Aorta (tissue), 5 donors: ENCODE measurements at places on chromosomes 11 and 22. TPM values are rescaled to one million over a fixed set of nuclear protein-coding genes. Genes with fewer than 3 reads are reported as not detected.

APOA5 gene
- not detected for total RNA-seq

MYO7A gene
- total RNA-seq = 27.9 TPM

RAB3IL1 gene
- 45.2 TPM for total RNA-seq

OR56A1 gene
- total RNA-seq = 0.13 TPM

TLCD5 gene
- 10.5 TPM for total RNA-seq

DRD4 gene
- 1.3 TPM for total RNA-seq

FZD4 gene
- total RNA-seq = 50.8 TPM

ROM1 gene
- total RNA-seq = 15.6 TPM

GRCh38 chr22:40908895-40909294, 42.3 kb upstream of the RBX1 start:
- DNase-seq = no peak

DNA sequence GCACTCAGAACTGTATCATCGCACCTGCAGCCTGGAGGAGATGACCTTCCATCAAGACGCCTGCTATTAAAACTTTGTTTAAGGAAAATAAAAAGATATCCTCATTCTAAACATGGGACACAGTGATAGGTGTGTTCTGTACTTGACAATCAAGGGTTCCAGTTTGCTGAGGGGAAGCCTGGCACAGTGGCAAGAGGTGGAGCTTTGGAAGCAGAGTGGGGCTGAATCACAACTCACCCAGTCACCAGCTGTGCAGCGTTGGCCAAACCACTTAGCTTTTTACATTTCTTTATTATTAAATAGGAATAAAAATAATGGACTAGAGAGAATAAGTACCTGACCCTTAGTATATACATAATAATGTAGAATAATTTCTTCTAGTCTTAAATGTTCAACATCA, 220.7 kb downstream of the TENM4 start:
- DNase-seq = no peak

GRCh38 chr22:29842740-29843139, 4.7 kb upstream of the ASCC2 start:
- no peak for DNase-seq

- no peak for DNase-seq
Measured at GRCh38 chr22:43197271-43197941, 10.5 kb upstream of the TTLL12 start.

DNA sequence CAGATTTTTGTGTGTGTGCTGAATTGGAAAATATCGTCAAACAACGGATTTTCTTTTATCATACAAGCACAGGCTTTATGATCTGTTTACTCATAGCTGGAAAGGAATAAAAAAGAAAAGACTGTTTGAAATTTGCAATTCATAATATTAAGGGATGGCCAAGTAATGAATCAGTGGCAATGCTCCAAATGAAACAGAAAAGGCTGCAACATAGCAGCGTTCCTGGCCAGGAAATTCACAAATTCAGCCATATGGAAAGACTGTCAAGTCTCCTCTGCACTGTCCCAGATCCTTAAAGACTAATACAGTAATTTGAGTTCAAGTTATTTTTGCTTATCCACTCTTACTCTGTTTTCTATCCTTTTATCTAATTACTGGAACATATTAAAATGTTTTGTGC, 98.2 kb downstream of the MSANTD4 start:
- DNase-seq = no peak

DNA sequence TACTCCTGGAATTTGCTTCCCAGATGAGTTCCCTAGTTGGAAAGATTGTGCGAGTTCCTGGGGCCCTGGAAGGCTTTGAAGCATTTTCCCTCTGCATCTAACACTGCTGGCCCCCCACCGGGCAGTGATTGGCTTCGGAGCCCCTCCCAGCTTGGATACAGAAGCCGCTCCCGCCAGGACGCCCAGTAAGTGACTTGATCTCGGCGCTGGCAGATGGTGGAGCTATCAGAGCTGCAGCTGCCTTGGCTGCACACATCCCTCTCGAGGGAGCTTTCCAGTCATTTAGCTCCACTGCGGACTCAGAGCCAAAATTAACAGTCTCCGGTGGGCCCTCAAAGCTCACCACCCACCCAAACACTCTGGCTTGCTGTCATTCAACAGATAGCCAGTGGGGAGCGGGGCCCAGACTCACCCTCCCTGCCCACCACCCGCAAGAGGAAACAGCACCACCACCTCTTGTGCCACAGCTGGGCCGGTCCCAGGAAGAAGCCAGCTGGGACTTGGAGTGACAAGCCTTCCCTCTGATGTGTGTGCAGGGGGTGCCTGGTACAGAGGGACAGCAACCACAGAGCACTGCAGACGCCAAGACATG, 162.3 kb downstream of the TRIM29 start:
- DNase-seq = no peak

GRCh38 chr22:26737262-26737661, 79.9 kb downstream of the MIAT start:
- no peak for DNase-seq

DNA sequence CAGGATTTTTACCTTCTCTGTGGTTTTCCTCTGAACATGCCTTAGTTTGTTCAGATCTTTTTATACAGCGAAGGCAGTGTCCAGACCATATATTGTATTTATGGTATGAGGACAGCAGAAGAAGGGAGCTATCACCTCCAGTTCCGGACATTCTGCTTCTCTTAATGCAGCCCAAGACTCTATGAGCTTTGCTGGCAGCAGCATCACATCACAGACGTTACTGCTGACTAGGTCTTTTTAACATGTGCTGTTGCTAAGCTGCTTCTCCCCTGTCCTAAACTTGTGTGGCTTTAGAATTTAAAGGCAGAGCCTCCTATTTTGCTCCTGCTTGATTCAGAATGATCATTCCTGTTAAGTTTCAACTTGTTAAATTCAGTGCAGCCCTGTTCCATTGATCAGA, 13.4 kb downstream of the MICAL2 start:
- DNase-seq = no peak

DNA sequence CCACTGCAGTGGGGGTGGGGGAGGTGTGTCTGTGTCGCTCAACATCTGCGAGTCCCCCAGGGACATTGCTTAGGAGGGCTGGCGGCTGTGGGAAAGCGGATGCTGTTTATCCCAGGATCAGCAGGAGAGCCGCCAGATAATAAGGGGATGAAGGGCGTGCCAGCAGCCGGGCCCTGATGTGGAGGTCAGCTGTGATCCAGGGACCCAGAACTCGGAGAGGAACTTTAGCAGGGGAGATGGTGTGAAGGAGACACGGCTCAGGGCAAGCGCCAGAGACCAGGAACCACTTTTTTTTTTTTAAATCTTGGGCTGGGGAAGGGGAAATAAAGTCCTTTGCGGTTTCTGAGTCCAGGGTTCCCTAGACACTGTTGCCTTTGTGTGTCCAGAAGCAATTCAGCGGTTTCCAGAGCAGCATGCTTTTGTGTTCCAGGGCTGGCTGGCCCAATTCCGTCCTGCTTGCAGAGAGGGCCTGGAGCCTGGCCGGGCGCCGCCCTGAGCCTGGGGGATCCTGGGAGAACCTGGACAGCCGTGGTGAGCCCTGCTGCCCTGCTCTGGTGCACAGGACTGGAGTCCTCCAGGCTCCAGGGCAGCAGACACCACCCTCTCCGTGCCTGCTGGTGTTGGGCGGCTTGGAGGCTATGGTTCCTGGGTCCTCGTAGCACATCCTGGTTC, at the start of gene GRAMD4:
TSS of gene GRAMD4 (plus strand) at position 557 of the 672 bp plus-strand sequence. CDS start 6,414 bp downstream, outside the sequence.
- no peak for DNase-seq

DNA sequence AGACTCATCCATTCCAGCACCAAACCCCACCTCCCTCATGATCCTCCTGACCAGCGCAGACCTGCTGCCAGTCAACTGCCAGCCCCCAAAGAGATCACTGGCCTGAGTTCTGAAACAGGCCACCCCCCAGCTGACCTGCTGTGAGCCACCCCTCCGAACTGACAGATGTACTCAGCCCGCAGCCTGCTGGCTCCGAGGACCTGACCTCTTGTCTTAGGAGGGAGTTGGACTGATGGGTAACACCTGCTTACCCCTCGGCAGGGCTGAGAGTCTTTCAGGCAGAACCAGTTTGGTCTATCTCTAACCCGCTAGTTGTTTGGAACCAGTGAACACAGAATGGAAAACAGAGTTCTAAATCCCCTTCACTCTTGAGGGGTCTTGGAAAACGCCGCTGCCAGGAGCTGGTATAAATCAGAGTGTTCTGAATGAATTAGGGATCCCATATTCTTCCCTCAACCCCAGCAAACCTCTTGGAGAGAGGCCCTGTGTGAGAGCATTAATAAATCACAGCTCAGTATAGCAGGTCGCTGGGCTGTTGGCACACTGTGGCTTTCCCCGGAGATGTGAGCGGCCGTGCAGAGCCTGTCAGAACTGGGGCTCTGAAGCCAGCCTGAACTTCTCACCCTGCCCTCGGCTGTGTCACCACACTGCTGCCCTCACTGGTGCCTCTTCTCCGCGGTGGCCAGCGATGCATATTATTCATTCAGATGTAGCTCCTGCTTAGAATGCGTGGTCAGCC, 165.1 kb upstream of the NCAM1 start:
- DNase-seq = peak; percentile 60

DNA sequence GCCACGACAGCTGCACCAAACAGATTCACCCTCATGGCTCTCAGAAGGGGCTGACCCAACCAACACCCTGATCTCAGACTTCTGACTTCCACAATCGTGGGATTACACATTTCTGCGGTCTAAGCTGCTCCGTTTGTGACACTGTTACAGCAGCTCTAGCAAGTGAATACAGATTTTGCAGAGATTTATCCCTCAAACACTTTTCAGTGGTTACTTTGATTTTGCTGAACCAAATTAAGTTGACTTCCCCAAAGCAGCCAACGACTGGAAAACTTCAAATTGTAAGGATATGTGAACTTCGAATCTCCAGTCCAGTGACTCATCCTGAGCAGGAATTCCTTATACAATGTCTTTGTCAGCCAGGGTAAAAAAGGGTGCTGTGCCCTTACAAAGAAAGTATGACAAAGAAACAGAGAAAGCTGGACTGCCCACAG, 14.8 kb upstream of the INCENP start:
- DNase-seq = no peak

- DNase-seq = no peak
Measured at GRCh38 chr11:5536482-5536881, 11.9 kb downstream of the OR52H1 start.
